ENCODE measurements at places on chromosomes 1 and 21.

- peak; percentile 5 for DNase-seq
Measured at GRCh38 chr1:111802110-111802509, 46.4 kb downstream of the DDX20 start.

- DNase-seq, result peak; percentile 77
Measured at GRCh38 chr1:203325418-203326091, 20.2 kb downstream of the BTG2 start.

- DNase-seq, result no peak
Measured at GRCh38 chr1:156691191-156691590, 14.0 kb upstream of the NES start.

GRCh38 chr1:203178821-203179666, 3.4 kb upstream of the MYBPH start:
- no peak for DNase-seq

DNA sequence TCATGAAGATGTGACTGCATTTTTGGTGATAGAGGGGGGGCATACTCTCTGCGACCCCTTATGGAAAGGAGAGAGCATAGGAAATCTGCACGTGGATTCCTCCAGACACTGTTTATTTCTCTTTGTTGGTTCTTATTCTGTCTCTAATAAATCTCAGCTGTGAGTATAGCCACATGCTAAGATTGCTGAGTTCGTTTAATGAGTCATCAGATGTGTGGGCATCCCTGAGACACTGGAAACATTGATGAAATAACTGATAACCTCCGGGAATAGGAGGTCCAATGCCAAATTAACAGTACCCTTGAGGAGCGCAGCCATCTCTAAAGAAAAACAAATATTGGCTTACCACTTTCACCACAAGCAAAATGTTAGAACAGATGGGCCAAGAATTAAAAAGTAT, 880.2 kb upstream of the NEGR1 start:
- no peak for DNase-seq

GRCh38 chr1:159889821-159890252, 10.1 kb downstream of the CFAP45 start:
- DNase-seq, result peak; percentile 57

DNA sequence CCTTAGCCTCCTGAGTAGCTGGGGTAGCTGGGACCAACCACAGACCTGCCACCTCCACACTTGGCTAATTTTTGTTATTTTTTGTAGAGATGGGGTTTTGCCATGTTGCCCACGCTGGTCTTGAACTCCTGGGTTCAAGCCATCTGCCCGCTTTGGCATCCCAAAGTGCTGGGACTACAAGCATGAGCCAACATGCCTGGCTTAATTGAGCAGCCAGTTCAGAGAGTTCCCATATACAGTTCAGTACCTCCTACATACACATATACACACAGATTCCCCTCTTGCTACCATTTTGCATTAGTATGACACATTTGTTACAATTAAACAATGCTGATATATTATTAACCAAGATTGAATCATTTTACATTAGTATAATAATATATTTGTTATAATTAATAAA, 2.9 kb downstream of the RNPEP start:
- no peak for DNase-seq

DNA sequence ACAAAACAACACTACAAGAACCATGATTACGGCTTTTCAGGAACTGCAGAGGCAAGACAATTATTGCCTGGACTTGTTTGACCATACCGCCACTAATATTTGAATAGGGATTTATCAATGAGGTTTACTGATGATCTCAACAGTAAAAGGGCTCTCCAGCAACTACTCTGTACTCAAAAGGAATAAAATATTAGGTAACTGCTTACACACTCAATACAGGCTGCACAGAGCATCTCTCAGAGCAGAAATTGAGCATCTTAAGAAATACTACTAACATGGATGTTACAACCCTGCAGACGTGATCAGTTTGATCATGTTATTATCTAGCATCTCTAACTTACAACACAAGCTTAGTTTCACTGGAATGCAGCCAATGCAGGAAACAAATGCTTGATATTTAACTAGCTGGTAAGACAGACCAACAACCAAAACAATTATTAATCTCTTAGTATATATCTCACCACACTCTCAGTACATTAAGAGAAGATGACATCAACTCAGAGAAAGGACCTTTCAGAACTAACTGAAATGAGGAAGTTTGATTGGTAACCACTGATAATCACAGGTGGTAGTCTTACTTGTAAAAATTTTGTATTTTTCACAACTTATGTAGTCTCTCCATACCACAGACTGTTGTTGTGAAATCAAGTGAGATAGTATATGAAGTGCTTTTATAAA, 52.2 kb downstream of the PUM1 start:
- DNase-seq, result no peak

DNA sequence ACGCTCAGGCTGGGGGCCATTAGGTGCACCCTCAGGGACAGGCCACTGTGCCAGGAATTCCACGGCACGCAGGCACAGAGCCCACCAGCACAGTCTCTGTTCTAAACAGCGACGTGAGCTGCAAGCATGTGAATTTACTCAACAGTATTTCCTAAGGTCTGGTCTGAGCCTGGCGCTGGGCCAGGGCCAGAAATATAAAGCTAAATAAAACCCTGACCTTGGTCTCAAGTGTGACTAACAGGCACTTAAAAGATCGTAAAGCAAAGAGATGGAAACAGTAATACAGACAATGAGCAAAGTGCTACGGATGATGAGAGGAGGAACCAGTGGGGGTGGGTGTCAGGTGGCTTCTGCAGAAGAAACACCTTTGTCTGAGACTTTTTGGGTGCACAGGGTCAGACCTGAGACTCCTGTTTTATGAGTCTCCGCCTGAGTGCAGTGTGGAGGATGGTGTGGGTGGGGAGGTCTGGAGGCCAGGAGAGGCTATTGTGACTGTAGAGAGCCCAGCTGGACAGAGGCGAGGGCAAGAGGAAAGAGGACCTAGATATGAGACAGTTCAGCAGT, 53.4 kb upstream of the EDN2 start:
- peak; percentile 39 for DNase-seq

DNA sequence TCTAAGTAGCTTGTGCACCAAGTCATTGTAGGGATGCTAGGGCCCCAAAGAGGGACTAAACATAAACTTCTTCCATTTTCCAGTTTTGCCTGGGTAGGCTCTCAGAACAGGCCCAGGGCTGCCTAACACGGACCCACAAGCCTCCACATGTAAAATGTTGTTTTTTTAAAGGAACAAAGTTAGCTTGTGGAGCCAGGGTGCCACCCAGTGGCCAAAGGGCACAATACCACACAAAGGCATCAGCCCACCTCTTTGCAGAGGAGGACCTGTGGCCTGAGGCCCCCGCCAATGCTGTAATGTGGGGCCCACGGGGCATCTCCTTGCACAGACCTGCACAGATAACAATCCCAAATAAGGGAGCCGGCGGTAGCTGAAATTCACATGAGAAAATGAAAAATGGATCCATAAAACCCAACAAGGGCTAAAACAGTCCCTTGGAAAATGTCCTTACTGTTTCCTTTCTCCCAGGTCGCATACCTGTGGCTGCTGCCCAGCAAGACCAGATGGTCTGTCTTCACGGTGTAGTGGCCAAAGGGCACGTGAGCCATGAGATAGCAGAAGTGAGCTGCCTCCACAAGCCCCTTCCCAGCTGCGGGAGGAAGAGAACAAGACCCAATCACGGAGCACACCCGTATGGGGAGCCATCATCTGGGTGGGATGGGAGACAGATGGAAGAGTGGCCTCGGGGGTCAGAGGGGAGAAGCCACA, 23.8 kb downstream of the SEC16B start:
- peak; percentile 88 for DNase-seq

- no peak for DNase-seq
Measured at GRCh38 chr1:87973896-87974295, 645.2 kb downstream of the LMO4 start.

- no peak for DNase-seq
Measured at GRCh38 chr1:189605226-189605625, 872.4 kb downstream of the BRINP3 start.

DNA sequence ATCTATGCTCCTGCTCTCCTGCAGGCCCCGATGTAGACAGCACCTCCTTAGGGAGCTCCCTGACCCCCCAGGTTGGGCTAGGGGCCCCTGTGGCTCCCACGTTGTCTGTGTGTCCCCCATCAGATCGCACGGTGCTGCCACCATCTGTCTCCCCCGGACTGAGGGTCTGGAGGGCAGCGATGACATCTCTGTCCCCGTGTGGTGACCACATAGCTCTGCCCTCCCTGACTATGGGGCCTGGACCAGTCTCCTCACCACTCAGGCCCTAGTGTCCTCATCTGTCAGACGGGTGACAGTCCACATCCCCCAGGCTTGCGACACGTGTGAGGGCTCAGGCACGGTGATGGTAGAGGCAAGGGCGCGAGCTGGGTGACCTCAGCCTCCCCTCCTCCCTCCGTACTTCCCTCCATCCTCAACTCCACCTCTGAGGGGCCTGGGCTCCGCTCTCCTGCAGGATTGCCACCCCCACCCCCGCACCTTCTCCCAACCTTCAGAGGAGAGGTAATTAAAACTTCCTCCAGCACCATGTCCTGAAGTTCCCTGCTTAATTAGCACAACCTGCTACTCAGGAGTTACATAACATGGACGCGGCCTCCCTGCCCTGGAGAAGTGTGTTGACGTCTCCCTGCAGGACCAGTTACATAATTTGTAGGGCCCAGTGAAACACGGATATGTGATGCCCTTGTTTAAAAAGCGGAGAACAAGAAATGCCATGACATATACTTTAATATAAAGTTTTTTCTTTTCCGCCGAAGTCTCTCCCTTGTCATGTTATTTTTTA, 288.2 kb downstream of the PTPRU start:
- DNase-seq, result no peak

DNA sequence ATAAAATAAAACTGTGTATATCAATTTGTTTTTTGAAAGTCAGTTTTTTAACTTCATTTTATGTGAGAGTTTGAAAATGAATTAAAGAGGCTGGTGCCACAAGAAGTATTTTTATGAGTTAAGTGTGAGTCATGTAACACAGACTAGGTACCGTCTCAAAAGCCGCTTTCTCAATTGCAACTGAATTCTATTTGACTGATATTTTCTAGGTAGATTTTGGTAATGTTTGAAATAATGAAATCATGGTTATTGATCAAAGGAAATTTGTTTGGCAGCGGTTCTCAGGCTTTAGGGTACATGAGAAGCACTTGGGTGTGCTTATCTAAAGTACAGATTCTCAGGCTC, 4.6 kb downstream of the SNX27 start:
- no peak for DNase-seq

- no peak for DNase-seq
Measured at GRCh38 chr1:190303501-190303900, 174.2 kb downstream of the BRINP3 start.

DNA sequence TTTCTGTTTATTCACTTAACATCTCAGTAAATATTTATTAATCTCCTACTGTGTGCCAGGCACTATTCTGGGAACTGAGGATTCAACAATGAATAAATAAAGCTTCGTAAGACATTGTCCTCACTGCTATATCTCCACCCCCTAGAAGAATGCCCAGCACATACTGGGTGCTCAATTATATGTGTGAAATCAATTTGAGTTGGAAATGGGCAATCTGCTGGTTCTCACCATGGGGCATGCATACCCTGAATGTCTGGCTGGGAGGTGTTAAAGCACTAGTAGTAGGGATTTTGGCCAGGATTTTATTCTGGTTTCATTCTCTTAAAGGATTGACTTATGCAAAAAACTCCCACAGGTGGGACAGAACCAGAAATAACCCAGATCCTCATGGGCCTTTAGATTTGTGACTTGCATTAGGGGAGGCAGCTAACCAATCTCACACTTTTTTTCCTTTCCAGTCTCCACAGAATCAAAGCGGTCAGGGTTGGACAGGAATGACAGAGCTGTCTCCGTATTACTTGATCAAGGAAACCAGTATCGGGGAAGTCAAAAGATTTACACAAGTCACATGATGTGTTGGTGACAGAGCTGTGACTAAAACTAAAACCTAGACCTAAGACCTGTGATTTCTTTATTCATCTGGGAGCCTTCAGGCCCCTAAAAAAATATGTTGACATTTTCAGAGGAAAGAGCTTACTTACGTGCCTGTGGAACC, 12.8 kb downstream of the GFI1 start:
- no peak for DNase-seq

DNA sequence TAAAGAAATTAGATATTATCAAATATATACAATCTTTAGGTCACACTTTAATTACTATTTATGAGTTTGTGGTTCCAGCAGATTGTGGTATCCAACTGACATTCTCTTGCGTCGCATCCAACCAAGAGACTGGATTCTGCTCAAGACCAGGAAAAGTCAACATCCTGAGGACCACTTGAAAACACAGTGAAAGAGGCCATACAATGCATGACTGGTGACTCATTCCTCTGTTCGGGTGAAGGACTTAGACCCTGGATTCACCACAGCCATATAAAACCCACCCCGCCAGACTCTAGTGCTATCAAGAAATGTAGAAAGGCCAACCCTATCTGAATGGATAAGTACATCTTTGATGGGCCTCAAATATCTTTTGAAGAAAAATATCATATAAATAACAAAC, 14.5 kb upstream of the CFHR4 start:
- DNase-seq, result no peak
